ENCODE measurements at places on chromosomes 11 and 22.
A peak's percentile ranks its signal among the peaks of the same experiment; 100 is the strongest.

- no peak for DNase-seq
These were observed 71.4 kb upstream of the PITPNB start for GRCh38 chr22:27990451-27990840.

GRCh38 chr11:65891219-65892136, 1.0 kb downstream of the CCDC85B start:
- peak; percentile 29 for DNase-seq

GRCh38 chr11:68923614-68924013, 19.9 kb downstream of the IGHMBP2 start:
- DNase-seq: no peak

DNA sequence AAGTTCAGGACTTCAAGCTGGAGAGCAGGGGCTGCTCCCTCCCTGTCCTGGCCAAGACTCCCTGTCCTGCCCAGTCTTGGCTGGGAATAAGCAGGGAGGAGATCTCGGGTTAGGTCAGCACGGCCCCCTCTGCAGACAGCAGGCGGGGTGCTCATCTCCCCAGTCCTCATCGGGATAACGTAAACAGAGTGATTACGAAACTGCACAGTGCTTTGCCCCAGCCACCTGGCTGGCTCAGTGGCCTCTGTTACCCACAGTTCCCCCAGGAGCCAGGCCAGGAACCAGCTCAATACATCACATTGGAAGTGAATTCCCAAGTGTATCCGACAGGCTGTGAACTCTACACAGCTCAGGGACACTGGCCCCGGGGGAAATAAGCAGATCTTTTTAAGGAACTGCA, 42.7 kb upstream of the KCNJ11 start:
- no peak for DNase-seq

- no peak for DNase-seq
These were observed 1.2 kb upstream of the TBC1D10A start for GRCh38 chr22:30327864-30328345.

DNA sequence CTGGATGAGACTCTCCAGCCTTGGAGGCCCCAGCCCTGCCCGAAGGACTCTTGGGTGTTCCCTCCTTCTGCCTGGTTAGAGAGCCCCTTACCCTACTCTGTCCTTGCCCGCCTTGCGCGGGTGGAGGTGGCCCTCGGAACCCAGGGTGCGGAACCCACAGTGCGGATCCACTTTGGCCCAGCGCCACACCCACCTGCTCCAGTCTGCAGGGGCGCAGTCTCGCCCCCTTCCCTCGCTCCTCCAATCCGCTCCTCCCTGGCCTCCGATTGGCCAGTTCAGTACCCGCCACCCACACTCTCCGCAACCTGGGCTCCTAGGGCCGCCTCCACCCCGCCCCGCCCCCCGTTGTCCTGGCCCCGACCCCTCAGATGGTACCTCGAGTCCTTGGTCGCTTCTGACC, 2.4 kb downstream of the CAPN1 start:
- DNase-seq: peak; percentile 58

DNA sequence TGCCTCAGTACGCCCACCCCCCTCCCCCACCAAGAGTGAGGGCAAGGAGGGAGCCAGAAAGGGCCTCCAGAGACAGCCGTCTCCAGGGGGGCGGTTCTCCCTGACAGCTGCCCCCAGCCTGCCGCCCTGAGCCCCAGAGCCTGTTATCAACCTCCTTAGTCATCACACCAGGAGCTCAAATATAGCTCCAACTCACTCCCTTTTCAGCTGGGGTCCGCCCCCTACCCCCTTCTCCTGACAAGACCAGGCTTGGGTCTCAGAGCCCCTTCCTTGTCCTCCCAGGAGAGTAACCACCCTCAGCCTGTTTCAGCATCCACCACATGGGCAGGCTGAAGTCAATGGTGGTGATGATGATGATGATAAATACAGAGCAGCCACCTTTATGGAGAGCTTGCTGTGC, 2.5 kb upstream of the INPP5J start:
- DNase-seq: no peak

GRCh38 chr11:64800303-64801157, 2.5 kb downstream of the MAP4K2 start:
- DNase-seq: peak; percentile 6

GRCh38 chr11:3866206-3866605, 10.7 kb downstream of the STIM1 start:
- DNase-seq: no peak

- no peak for DNase-seq
These were observed 532.2 kb upstream of the API5 start for GRCh38 chr11:42779555-42779954.

DNA sequence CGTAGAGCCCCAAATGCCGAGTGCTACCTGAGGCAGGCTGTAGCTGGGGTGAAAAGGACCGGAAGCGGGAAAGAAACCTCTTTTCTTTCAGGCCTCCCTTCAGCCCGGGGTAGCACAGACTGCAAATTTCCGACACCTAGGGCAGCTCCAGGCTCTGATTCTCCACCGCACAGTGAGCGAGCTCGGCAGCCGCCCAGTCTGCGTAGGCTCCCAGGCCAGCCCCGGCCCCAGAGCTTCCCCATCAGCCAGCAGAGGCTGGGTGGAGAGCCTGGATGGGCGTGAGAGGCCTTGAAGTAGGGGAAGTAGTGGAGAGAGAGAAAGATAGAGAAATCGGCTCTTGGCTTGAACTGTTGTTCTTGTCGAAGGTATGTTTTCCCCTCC, 9.3 kb upstream of the PAX6 start:
- DNase-seq: peak; percentile 86

DNA sequence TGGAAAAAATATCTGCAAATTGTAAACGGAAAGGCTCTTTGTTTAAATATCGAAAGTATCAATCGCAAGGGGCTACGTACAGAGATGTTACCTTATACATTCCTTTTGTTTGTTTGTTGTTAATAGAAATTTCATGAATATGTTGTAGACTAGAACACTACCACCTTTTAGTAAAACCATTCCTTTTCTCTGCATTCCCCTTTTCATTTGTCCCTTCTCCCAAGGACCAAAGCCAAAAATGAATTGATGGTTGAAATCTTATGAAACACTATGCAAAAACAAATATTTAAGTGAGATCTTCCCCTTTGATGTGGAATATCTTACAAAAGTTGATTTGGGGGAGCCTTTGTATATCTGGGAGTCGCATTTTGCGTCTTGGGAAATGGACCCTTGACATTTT, 2.1 kb downstream of the SLC17A6 start:
- DNase-seq: no peak

- no peak for DNase-seq
These were observed 11.2 kb upstream of the GAB2 start for GRCh38 chr11:78428773-78429172.

DNA sequence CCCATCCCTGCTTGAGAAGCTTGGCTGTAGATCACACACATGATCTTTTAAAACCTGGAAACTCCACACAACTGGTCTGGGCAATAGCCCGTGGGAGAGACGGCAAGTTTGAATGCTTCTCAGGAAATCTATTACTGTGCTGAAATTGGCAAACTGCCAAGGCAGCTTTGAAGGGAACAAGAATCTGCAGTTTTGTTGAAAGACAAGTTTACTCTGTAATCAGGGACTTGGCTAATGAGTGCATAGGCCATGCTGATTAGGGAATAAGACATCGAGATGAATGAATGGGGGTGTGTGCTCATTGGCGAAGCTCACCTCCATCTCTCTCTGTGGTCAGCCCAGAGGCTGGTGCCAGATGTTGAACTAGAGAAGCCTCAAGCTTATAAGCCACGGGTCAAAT, 218.8 kb downstream of the HIPK3 start:
- DNase-seq: no peak

GRCh38 chr11:62024936-62025486, 57.6 kb upstream of the FTH1 start:
- no peak for DNase-seq

All from retina (tissue), 1 donor.